ENCODE measurements at places on chromosomes 3 and 15. TPM values are rescaled to one million over a fixed set of nuclear protein-coding genes. Genes with fewer than 3 reads are reported as not detected.

DNA sequence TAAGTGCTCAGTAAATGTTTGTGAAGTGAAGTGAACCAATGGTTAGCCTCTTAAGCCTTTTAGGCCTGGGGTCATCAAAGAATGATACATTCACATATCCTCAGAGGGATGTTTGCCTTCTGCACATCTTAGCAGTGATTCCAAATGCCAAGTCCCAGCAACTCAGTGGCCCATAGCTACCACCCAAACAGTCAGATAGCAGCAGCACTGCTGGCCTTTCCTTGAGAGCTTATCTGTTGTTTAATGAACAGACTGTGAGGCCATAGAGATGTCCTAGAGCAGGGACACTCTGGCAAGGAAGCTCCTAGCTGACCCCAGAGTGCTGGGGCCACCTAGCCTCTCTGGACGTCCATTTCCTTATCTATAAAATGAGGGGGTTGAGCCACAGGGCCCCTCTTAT, 86.8 kb downstream of the CYP19A1 start:
- DNase-seq = no peak

DNA sequence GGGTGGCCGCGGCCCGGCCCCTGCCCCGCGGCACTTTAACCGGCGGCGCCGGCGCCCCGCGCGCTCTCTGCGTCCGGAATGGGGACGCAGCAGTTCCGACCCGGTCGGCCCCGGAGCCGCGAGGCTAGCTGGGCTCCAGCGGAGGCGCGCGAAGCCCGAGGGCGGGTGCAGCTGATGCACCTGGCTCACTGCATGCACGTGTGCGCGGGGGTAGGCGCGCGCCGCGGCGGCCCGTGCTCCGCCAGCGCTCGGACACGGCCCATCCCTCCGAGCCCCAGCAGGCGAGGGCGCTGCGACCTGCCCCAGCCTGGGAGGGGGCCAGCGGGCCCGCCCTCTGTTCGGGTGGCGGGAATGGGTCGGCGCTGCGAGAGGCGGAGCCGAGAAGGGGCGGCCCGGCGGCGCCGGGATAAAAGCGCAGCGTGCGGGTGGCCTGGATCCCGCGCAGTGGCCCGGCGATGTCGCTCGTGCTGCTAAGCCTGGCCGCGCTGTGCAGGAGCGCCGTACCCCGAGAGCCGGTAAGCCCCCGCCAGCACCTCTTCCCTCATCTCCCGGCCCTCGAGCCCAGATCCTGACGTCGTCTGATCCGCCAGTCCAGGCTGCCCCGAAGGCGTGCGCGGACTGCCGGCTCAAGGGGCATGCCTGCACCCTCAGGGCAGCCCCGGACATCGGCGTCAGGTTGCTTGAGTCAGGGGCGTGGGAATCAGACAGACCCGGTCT, at the start of the genes CHDH and IL17RB:
CHDH (minus strand) TSS at position 286 of the 717 bp plus-strand sequence. CDS start 22,411 bp downstream, outside the sequence.
IL17RB (plus strand) TSS at position 435 of the 717 bp plus-strand sequence; CDS start at position 456, 21 bp downstream.
- peak; percentile 6 for DNase-seq

Gene GOLGA8S
- 0.55 TPM for total RNA-seq

DNA sequence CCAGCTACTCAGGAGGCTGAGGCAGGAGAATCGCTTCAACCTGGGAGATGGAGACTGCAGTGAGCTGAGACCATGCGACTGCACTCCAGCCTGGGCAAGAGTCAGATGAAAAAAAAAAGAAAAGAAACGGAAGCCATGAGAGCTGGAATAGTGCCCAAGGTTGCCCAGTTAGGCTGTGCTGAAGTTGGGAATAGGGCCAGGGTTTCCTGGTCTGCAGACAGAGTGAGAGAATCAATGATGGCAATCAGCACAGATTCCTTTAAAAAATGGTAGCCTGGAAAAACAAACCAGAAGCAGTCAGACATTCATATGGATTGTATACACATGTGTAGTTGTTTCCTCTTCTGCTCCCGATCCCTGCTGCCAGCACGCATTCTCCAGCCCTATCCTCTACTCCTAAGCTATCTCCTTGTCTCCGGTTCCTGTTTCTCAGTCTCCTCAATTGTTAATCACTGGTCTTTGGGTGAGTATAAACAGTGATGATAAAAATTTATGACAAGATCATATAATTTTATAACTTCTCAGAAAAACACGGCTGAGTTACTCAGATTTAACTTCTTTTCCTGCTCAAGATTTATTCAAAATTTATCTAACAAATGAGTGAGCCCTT, 316.2 kb upstream of the UMPS start:
- DNase-seq = peak; percentile 92

- DNase-seq = no peak
Measured at GRCh38 chr3:35760146-35760545, 120.8 kb downstream of the ARPP21 start.

DNA sequence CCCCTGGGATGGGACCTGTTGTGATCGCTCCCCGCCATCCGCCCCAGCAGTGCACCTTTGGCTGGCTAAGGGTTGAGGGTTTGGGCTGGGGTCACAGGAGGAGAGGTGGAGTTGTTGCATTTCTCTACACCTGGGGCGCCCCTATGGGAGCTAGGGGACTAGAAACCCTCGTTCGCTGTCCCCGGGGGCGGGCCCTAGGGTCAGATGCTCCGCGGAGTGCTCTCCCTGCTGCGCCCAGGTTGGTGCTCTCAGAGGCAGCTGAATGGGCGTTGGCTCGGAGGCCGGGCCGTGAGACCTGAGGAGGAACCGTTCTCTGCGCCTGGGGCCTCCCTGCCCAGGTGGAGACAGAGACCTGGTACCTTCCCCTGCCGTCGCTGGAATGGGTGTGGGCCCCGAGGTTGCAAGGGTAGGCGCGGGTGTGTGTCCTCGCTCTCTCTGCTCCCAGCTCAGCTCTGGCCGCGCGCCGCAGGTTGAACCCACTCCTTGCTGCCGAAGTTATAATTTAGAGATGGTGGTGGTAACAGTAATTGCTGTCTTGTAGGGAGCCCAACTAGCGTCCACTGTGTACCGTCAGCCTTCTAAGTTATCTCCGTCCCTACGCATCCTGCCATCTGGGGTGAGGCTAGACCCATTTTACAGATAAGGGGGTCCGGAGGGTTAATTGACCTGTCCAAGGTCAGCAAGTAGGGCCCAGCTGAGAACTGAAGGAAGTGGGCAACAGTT, 965 bp downstream of the FLNB start:
- no peak for DNase-seq

- DNase-seq = no peak
Measured at GRCh38 chr3:183918178-183918577, 33.5 kb upstream of the PARL start.

- no peak for DNase-seq
Measured at GRCh38 chr3:174098746-174099145, 701.2 kb downstream of the NLGN1 start.

GRCh38 chr15:27244047-27244446, 273.1 kb downstream of the GABRG3 start:
- no peak for DNase-seq

Gene TERC
- 10.0 TPM for total RNA-seq

DNA sequence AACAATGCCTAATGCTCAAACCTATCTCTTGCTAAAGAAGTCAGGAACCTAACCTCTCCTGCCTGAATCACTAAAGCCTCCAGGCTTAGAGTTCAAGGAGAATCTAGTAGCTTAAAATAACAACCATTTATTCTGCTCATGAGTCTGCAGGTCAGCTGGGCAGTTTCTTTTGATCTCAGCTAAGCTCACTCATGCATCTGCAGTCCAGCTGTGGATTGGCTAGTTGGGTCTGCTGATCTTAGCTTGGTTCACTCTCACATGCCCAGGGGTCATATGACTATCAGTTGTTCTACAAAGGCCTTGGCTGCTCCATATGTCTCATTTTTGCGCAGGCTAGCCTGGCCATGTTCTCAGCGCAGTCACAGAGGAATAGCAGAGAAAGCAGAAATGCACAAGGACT, 109.2 kb upstream of the STT3B start:
- no peak for DNase-seq

DNA sequence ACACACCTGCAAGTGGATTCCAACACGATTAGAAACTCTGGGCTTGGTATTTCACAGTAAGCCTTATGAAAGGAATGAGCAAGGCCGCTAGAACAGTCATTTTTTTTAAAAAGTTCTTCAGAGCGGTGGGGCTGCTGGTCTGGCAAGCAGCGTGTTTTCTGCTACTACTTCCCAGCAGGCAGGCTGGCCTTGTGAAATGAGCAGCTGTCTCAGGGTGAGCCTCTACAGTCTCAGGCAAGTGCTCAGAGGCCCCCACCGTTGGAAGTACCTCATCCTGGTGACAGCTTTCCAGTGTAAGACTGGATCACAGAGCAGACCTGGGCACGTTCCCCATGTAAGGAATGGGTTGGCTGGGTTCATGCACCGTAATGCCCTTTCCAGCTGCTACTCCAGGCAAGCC, 119.2 kb downstream of the LRIG1 start:
- DNase-seq = no peak

- peak; percentile 73 for DNase-seq
Measured at GRCh38 chr15:89123181-89123525, 34.9 kb downstream of the ABHD2 start.

- DNase-seq = peak; percentile 29
Measured at GRCh38 chr3:184300378-184300720, 1.3 kb downstream of the PSMD2 start.

Gene MELTF
- 2.3 TPM for total RNA-seq

Gene P2RY14
- not detected for total RNA-seq

Gene LACTB
- total RNA-seq = 26.1 TPM

GRCh38 chr3:155382396-155383042, 89.0 kb upstream of the STRIT1 start:
- peak; percentile 50 for DNase-seq

DNA sequence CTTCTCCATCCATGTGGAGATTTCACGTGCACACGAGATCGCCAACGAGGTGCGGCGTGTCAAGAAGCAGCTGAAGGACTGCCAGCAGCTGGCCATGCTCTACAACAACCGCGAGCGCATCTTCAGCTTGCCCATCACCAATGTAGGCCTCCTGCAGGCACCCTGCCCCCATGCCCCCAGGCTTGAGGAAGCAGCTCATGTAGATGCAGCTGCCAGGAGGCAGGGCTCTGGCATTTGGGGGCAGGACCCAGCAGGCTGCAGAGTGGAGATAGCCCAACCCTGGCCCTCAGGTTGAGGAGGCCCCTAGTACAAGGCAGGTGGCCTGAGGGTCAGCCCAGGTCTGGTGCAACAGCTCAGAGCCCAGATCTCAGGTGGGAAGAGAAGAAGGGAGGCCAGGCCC, 36.4 kb downstream of the DNAH1 start:
- no peak for DNase-seq

Gene ZIC1
- not detected for total RNA-seq

Gene HRH1
- 16.2 TPM for total RNA-seq

- DNase-seq = no peak
Measured at GRCh38 chr15:91380114-91380513, 280.1 kb downstream of the SV2B start.

DNA sequence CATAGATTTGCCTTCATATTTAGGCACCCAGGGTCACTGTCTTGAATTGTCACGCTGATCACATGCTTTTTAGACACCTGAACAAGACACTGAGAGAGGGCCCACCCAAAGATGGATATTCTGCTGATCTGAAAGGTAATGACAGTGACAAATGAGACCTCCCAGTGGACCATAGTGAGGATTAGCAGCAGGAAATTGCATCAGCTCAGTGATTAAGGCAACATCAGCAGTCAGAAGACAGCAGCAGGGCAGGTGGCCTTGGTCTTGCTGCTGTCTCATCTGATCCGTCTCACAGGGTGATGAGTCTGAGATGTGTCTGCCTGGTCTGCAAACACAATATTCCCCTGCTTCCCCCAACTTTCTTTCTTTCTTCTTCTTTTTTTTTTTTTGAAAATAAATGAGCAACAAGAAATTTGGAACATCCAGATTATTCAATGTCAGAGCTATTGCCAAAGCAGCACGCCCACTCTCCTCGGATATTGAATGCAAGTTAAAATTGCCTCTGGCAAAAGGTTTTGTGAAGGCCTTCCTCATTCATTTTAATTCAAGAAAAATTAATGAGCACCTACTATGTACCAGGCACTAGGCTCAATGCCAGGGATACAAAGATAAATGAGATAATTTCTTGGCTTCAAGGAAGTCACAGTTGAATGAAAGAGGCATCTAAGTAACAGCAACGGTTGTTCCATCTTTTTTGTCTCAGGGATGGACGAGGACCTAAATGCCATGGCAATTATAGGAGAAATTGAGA, 14.1 kb downstream of the OTOL1 start:
- DNase-seq = no peak

GRCh38 chr3:111861391-111861790, 2.3 kb downstream of the PHLDB2 start:
- DNase-seq = peak; percentile 50

DNA sequence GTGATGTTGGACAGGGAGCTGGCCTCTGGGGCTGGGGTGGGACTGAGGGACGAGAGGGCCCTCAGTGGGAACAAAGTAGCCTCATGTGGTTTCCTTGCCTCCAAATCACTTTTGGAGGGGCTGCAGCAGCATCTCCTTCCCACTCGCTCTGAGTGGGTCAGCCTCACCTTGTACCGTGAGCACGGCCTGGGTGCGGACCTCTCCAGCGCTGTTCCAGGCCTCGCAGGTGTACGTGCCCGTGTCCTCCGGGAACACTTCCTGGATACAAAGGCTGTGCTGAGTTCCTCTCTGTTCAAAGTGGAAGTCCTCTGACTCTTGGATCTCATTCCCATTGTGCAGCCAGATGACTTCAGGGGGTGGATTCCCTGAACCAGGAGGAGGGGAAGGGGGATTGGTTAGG, 123.7 kb upstream of the HACD2 start:
- no peak for DNase-seq

- no peak for DNase-seq
Measured at GRCh38 chr3:37171144-37171543, 3.2 kb downstream of the LRRFIP2 start.

Gene SERINC4
- not detected for total RNA-seq

DNA sequence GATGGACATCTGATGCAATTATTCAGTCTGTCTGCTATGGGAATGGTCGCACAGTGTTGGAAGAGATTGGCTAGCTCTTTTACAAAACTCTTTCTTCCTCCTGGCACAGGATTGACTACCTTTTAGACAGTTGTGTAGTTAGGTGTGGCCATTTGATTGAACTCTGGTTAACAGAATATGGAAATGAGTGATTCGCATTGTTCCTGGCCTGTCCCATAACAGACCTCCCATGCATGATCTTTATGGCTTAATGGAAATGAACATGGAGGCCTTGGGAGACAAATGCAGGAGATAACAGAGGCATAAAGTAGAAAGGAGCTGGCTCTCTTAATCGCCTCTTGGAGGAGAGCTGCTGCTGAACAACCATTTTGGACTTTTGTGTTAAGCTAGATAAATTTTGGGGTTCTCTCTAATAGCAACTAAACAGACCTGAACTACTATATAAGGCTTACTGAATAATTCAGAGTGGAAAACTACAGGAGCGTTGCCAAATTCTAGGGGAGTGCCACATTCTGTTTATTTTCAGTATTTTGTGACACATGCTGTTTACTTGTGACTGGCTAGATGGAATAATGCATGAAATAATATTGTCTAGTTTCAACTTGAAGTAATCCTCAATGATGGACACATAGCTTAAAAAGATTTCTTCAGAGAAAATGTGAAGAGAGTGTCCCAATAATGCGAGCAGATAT, 357.7 kb upstream of the SGO1 start:
- DNase-seq = no peak

DNA sequence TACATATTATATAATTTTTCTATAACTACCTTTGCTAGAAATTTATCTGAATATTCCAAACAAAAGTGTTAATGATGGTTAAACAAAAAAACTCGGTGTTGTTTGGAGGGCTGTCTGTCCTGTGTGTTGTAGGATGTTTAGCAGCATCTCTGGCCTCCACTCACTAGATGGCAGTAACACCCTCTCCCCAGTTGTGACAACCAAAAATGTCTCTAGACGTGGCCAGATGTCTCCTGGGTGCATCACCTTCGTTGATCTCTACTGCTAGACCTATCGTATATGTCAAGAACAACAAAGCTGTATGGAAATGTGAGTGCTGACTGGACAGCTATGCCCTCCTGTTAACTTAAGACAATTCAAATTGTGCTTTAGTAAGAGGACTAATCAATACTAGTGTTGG, 14.1 kb downstream of the ANKRD34C start:
- no peak for DNase-seq

All from endothelial cell of umbilical vein (primary cell).